Esophagus muscularis mucosa (tissue), 4 donors: ENCODE measurements at places on chromosomes 7 and 10. TPM values are rescaled to one million over a fixed set of nuclear protein-coding genes. Genes with fewer than 3 reads are reported as not detected.

- H3K36me3 ChIP-seq = no peaks in the 10 kb centered on the region
- no peak overlapping the region for H3K4me3 ChIP-seq
- no peaks in the 10 kb centered on the region for H3K4me1 ChIP-seq
Measured at GRCh38 chr10:19451937-19452336, 364.3 kb upstream of the PLXDC2 start.

AKR1B15 gene
- total RNA-seq = 0.17 TPM

DNA sequence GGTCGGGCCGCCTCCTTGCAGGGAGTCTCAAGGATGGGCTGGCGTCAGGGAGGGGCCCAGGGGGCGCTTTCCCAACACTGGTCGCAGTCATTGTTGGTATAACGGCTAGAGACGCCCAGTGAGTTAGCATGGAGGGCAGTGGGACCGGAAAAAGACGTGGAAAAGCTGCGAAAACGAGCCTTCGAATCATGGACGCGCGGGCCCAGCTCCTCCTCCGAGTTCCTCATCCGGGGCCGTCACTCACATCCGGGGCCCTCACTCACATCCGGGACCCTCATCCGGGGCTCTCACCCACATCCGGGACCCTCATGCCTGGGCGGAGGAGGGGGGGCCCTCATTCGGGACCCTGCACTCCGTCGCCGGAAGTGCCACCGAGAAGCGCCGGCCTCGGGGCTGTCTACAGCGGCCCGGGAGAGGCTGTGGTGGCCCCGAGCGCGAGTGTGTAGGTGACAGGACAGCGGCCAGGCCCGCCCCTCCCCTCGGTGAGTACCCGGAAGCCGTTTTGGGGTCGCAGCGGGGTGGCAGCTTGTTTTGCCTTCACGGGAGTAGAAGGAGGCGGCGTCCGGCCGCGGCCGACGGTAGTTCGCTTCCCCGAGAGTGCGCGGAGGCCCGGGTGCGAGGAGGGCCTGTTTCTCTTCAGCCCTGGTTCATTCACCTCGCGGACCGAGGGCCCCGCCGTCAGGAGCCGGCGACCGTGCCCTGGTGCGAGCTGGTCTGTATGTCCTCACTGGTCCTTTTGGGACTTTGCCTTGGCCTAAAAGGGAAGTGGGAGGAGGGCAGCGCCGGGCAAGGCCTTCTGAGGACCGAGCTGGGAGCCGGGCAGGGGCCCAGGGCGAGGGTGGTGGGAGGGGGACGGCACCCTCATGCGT is at the start of gene ZNF655:
TSS of gene ZNF655 (plus strand) at position 337 of the 869 bp plus-strand sequence. CDS start 1,918 bp downstream, outside the sequence.
- peaks cover 68% of the 10 kb centered on the region for H3K4me1 ChIP-seq
- peak; percentile 98 for DNase-seq
- peak within 1 kb of the TSS; percentile 96 for H3K4me3 ChIP-seq
- peak within 1 kb of the TSS; percentile 98 for H3K27ac ChIP-seq
- H3K36me3 ChIP-seq = peaks cover 30% of the 10 kb centered on the region

- no peak for DNase-seq
- no peaks in the 10 kb centered on the region for H3K27me3 ChIP-seq
- H3K4me1 ChIP-seq = no peaks in the 10 kb centered on the region
- no peaks in the 10 kb centered on the region for H3K36me3 ChIP-seq
- H3K27ac ChIP-seq = peak overlapping the region; percentile 66
Measured at GRCh38 chr7:84154991-84155781, 39.4 kb downstream of the SEMA3A start.

GRCh38 chr10:102452672-102453340 is 1.5 kb upstream of the C10orf95 start:
- peaks cover 10% of the 10 kb centered on the region for H3K36me3 ChIP-seq
- no peak overlapping the region for H3K4me3 ChIP-seq
- no peak for DNase-seq
- peak overlapping the region; percentile 57 for H3K27ac ChIP-seq

DNA sequence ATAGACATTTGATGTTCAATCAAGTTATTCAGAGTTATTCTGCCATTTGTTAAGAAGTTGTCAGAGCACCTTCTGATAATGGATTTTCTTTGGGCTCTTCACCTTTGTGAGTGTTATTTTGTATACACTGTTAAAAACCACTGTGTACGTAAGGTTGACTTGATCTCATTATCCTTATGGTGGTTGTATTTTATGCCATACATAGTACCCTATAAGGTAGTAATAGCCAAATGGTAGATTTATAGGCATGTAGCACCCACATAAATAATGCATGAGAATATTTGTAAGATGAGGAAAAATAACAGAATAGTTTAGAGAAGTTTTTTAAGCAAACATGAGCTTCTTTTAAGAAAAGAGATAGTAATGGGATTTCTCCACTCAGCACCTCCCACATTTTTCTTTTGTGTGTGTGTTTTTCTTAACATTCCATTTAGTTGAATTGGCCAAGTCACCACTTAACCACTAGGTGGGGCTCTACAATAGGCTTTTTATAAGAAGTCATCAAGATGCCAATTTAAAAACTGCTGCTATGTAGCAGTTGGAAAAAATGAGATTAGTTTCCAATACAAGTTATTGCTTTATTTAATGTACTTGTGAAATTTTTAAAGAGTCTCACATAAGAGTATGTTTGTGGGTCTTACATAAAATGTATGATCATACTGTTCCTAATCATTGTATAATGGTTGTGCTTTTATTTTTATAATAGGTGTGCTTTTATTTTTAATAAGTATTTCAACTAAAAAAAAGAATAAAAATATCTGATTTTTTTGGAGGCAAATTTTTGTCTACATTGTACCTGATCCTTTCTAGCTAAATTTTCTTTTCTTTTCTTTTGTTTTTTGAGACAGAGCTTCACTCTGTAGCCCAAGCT is 41.1 kb upstream of the STMP1 start:
- H3K4me1 ChIP-seq = peaks cover 5% of the 10 kb centered on the region
- peaks cover 80% of the 10 kb centered on the region for H3K36me3 ChIP-seq
- no peak overlapping the region for H3K27ac ChIP-seq

- no peak for DNase-seq
- H3K4me3 ChIP-seq = no peak overlapping the region
- H3K36me3 ChIP-seq = no peaks in the 10 kb centered on the region
- no peaks in the 10 kb centered on the region for H3K4me1 ChIP-seq
Measured at GRCh38 chr7:112668561-112668960, 121.6 kb downstream of the TMEM168 start.

DNA sequence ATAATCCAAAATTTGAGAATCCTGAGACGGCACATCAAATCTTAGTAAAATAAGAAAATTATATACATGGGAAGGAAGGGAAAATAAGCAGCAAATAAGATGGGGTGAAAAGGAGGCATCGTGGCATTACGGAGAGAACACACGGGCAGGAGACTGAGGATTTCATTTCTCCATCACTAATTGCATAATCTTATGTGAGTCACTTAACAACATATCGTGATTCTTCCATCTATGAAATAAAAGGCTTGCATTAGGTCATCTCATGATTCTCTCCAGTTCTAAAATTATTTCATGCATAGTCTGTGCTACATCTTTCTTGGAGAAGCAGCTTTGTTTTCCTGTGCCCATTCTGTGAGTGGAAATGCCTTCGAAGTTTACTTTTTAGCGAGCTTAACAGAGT is 288.7 kb downstream of the LRMDA start:
- H3K27ac ChIP-seq = no peak overlapping the region
- H3K36me3 ChIP-seq = no peaks in the 10 kb centered on the region
- H3K4me1 ChIP-seq = peaks cover 5% of the 10 kb centered on the region
- H3K27me3 ChIP-seq = no peaks in the 10 kb centered on the region
- no peak overlapping the region for H3K4me3 ChIP-seq

TMEM236 gene
- 1.2 TPM for total RNA-seq

- no peaks in the 10 kb centered on the region for H3K27me3 ChIP-seq
- DNase-seq = no peak
- H3K4me3 ChIP-seq = no peak overlapping the region
Measured at GRCh38 chr10:67772894-67773511, 65.0 kb downstream of the DNAJC12 start.

DNA sequence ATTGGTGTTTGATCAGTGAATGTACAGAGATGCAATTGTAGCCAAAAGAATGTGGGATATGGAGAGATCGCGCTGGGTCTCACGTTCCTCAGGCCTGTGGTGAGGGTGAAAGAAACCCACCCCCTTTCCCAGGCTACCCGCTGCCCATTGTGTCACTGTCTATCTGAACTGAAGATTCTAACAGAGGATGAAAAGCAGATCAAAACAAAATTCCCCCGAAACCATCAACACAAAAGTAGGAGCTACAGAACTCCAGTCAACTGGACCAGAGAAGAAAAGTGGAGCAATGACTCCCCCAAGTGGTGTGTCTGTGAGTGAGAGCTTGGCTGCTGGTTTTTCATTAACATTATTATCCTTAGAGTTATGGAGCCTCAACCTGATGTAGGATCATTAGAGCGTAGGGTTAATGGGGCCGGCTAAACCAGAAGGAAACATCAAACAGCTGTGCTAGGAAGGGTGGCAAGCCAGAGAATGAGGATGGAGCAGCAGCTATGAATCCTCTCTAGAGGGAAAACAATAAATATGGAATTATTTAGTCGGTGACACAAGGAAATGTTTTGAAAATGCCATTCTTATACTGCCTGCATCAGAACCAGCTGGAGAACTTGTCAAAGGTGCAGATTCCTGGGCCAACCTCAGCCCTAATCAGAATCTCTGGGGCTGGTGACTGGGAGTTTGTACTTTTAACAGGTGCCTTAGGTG is 38.3 kb downstream of the AKR1B1 start:
- no peaks in the 10 kb centered on the region for H3K27me3 ChIP-seq
- H3K36me3 ChIP-seq = no peaks in the 10 kb centered on the region
- DNase-seq = no peak
- H3K4me1 ChIP-seq = no peaks in the 10 kb centered on the region

SPDYE8 gene
- not detected for total RNA-seq

GRCh38 chr10:47374611-47375536 is 9.2 kb downstream of the ZNF488 start:
- H3K27me3 ChIP-seq = no peaks in the 10 kb centered on the region
- no peak for DNase-seq
- H3K27ac ChIP-seq = no peak overlapping the region

DNA sequence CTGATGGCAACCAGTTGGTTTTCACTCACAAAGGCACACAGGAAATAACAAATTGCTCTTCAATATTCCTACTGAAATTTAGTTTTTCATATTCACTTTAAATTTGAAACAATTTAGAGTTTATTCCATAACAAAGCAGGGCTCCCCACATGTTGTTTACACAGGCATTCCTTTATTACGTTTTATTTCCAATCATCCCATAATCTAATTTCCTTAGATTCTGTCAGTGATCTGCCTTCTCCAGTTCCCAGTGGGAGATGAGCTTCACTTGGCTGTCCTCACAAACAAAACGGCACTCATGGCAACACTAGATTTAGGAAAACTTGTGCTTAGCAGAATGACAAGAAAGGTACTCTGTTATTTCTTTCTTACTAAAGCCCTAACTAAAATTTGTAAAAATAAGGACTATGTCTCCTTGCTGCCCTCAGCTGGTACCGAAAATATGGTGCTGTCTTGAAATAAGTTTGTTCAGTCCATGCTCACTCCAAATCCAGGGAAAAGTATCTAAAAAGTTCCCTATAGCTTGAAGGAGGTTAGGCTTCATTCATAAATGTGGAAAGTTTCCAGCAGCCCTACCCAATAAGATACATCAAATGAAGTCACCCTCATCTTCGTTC is 23.0 kb downstream of the PHYH start:
- no peak overlapping the region for H3K27ac ChIP-seq
- DNase-seq = no peak
- no peaks in the 10 kb centered on the region for H3K27me3 ChIP-seq
- peaks cover 12% of the 10 kb centered on the region for H3K4me1 ChIP-seq
- H3K36me3 ChIP-seq = peaks cover 25% of the 10 kb centered on the region
- H3K4me3 ChIP-seq = no peak overlapping the region

DNA sequence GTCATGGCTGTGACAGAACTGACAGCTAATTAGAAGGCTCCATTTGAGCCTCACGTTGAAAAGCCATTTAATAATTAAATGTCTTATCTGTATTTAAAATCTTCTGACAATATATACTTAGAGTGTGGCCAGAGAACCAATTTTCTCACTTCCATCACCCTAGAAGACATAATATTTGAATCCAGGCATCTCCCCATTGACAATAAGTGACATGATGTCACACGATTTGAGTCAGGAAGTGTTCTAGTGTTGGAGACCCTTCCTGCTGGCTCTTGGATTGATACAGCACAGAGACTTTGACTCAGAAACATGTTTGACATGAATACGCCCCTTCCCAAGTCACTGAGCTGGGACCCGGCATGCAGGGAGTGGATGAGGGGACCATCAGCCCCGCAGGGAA is 85.9 kb downstream of the SLIT1 start:
- no peak overlapping the region for H3K4me3 ChIP-seq
- H3K27ac ChIP-seq = no peak overlapping the region
- no peaks in the 10 kb centered on the region for H3K36me3 ChIP-seq
- DNase-seq = no peak
- no peaks in the 10 kb centered on the region for H3K27me3 ChIP-seq

DNA sequence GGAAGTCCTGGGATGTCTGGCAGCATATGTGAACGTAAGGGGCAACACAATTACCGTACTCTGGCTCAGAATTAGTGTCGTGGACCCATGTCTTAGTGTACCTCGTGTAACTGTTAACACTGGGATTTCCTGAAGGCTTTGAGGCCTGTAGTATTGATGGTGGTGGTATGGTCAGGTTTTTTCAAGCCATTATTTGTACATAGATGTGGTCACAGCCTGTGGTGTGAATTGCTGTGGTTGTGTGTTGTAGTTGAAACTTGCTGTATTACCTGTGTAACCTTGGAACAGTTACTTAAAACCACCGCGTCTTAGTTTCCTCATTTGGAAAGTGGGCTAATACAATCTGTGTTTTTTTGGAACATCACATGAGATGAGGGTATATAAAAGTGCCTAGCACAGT is 5.3 kb downstream of the EXOC4 start:
- H3K4me1 ChIP-seq = peaks cover 21% of the 10 kb centered on the region
- no peaks in the 10 kb centered on the region for H3K27me3 ChIP-seq
- no peaks in the 10 kb centered on the region for H3K36me3 ChIP-seq

DNA sequence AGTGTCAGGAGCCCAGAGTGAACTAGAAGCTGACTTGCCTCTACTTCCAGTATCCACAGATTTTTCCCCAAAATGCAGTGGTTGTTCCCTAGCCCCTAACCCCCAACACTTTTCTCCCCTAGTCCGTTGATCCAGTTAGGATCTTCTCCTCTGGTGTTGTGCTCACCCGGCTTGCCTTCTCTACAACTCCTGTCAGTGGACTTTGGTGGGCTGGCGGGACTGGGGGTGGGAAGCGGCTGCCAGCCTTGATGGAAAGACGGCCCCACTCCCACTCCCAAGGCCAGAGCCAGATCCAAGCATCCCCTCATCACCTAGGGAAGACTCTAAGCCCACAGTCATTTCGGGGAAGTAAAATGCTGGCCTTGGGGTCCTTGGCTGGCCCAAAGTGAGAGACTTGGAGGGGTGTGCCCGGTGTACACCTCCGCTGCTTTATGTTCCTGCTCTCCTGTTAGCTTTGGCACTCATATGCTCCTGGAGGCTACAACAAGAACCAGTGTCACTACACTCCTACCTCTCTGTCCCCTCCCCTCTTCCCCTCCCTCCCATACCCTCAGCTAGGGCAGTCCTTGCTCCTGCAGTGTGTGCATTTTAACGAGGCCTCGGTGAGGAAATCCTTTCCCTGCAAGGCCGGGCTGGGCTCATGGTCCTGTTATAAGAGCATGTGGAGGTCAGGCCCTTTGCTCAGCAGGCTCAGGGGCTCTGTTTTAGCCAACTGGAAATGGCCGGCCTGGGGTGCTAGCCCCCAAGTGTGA is 930 bp upstream of the HOXA10 start:
- H3K4me3 ChIP-seq = no peak overlapping the region
- no peak overlapping the region for H3K27ac ChIP-seq
- no peaks in the 10 kb centered on the region for H3K36me3 ChIP-seq
- peaks cover 26% of the 10 kb centered on the region for H3K4me1 ChIP-seq
- no peak for DNase-seq
- peaks cover 97% of the 10 kb centered on the region for H3K27me3 ChIP-seq

FRA10AC1 gene
- total RNA-seq = 10.6 TPM

- H3K4me1 ChIP-seq = peaks cover 37% of the 10 kb centered on the region
- peak overlapping the region; percentile 95 for H3K27ac ChIP-seq
- no peak for DNase-seq
Measured at GRCh38 chr10:95559896-95560277, 1.3 kb downstream of the SORBS1 start.

CALU gene
- 205 TPM for total RNA-seq
